ENCODE measurements at places on chromosomes 1 and 21.
A peak's percentile ranks its signal among the peaks of the same experiment; 100 is the strongest.

DNA sequence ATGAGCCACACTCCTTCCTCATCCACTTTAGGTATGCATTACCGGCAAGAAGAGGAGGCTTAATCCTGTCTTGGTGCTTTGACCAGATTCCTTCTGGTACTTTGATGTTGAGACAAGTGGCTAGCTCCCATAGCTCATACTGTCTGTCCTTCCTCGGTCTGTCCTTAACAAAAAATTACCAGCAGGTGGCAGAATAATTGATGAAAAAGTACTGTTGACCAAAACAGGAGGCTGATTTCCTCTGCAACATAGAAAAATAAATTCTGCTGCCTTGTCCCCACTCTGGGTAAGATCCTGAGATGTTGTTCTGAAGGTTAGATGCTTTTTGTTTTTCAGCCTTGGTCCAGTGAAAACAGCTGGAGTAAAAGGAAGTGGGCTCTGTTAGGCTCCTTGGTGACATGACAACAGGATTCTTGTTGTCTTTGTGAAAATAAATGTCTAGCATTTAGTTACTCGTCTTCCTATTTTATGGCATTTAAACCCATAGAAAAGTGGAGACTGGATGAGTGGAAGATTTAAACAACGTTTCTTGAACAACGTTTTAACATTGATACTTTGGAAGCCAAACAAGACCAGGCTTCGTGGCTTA is 11.2 kb upstream of the HJV start:
- peak; percentile 55 for DNase-seq

DNA sequence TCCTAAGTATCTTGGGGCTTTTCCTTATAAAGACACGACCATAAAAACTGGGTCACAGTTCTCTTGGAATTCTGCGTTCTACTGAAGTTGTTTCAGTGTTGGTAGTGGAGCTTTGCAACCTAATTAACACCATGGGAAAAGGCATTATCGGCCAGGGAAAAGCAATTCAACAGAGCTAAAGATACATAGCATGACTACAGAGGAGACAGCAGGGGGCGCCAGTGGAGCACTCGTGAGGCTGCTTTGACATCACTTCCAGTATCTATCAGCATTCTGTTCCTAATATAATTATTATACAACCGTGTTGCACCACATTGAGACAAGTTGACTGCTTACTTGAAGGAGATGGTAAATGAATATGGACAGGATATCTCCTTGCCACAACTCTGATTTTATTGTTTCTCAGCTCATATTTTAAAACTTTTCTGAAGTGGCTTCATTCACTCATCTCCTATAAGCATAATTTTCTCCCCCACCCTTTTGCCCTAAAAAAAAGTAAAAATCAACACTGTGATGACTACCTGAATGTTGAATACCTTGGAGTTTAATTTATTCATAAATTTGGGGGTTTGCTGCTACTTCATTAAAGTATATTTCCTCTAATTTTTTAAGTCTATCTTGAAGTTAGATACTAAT is 39.4 kb downstream of the ZP4 start:
- no peak for DNase-seq

DNA sequence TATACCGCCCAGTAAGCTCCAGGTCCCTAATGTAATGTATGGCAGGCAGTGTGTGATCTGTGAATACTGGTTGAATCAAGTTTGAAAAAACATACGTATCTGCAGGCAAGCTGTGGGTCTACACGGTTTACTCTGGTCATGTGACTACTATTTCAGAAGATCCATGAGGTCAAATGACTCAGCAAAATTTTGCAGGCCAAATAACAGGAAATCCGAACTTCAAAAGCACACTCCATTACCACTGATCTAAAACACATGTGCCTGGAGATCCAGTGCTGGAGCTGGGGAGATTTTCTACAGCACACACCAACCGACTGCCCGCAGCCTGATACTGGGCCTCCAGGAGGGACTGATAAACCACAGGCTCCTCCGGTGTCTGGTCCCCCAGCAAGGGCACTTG is 64.5 kb upstream of the SLC44A3 start:
- DNase-seq: peak; percentile 84

DNA sequence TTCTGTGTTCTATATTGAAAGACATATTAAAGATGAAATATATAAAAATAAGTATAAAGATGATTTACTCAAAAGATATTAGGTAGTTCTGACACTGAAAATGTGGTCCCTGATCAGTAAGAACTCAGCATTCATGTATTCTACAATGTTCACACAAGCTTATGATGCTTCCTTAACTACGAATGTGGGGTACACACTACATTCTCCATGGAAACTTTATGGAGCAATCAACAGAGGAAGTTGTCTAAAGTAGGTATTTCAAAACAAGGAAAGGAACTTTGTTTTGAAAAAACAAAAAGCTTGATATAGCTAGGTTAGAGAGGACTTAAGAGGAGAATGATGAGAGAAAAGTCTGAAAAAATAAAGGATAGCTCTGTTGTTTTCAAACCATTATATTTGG is 119.7 kb upstream of the RGS18 start:
- no peak for DNase-seq

DNA sequence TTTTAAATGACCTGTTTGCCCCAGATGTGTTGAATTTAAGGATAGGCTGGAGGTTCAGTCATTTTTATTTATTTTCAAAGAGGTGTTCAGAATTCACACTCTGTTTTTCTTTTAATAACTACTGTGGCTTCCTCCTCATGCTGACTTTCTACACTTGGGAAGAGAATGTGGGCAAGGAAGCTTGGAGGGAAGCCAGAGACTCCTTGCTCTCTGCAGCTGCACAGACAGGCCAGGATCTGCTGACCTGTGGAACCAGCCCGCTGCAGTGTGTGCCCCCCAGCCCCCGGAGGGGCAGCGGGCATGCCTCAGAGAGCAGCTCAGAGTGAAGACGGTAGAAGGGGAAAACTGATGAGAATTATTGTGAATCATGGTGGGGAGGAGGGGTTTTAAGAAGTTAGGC is 16.9 kb downstream of the MGST3 start:
- no peak for DNase-seq

GRCh38 chr1:232982238-232982944 is 32.0 kb downstream of the NTPCR start:
- no peak for DNase-seq

DNA sequence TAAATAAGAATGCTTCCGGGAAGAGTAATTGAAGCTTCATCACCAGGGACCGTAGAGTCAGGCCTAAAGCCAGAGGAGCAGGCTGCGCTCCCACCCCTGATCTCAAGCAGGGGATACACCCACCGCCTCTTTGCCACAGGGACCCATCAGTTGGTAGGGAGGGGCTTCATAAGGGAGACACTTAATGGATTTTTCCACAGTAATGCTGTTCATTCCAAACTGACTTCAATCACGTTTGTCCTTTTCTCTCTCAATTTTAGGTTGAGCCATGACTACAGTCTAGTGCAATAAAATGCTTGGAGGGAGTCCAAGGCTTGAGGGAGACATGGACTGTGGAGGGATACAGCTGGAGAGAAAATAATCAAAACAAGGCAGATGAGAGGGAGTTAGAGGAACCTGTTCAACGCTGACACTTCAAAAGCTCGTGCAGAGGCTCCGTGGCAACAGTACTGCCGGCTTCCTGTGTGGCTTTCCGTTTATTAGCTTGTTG is 111.5 kb downstream of the SEC16B start:
- DNase-seq: peak; percentile 56

DNA sequence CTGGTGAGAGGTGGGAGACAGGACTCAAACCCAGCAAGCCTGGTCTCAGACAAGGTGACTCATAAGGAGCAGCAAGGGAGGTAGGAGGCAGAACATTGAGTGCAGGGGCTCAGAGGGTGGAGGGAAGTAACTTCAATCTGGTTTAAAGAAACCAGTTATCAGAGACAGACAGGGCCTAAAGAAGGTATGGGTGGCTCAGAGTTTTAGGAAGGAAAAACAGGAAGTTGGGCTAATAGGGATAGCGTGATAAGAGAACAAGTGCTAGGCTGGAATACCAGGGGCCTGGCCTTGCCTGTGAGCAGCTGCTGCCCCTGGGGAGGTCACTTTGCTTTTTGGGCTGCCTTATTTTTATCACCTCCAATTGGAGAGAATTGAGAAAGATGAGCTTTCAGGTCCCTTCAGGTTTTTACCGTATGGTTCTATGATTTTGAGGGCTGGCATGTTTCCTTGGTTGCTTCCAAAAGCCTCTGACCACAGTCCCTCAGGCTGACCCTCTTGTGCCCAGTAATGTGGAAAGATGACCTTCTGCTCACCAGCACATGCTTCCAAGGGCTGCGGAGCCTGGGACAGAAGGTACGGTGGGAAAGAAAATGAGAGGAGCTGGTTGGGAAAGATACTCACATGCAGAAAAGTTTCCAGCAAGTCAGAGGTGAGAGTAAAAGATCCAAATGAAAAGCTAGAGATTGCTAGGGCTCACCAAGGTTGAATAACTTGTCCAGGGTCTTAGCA is 77.0 kb downstream of the DDR2 start:
- no peak for DNase-seq

- DNase-seq: no peak
These were observed 38.2 kb downstream of the PKNOX1 start for GRCh38 chr21:43012596-43012995.

- no peak for DNase-seq
These were observed 20.5 kb downstream of the IQGAP3 start for GRCh38 chr1:156551869-156552268.

- no peak for DNase-seq
These were observed 2.2 kb downstream of the PHC2 start for GRCh38 chr1:33428661-33429060.

GRCh38 chr1:80657044-80657643 is 1143.6 kb upstream of the ADGRL2 start:
- no peak for DNase-seq

GRCh38 chr1:175673371-175674150 is 69.8 kb downstream of the TNR start:
- DNase-seq: no peak

GRCh38 chr1:178532392-178532791 is 19.5 kb downstream of the TEX35 start:
- DNase-seq: peak; percentile 90

GRCh38 chr1:25926731-25927496 is 20.7 kb upstream of the STMN1 start:
- DNase-seq: no peak

GRCh38 chr1:22763487-22764200 is 53.0 kb downstream of the EPHB2 start:
- DNase-seq: no peak

- DNase-seq: no peak
These were observed 32.4 kb downstream of the KANK4 start for GRCh38 chr1:62286786-62287224.

- no peak for DNase-seq
These were observed 534 bp upstream of the WRAP73 start for GRCh38 chr1:3650248-3651025.

DNA sequence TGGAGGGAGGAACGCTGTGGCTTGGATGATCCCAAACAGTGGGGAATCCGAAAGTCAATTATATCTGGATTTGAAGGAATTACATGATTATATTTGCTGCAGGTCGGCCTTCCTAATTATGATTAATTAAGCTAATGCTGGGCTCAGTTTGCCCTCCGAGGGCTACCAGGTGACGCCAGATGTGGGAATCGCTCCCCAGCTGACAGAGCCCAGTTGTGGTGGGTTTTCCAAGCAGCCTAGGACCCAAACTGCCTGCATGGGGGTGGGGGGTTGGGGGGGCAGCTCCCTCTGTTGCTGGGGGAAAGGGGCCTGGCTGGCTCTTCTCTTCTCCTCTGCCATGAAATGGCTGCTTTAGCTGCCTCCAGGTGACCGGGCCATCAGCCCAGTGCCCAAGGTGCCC is 147.6 kb upstream of the C1orf174 start:
- DNase-seq: no peak

DNA sequence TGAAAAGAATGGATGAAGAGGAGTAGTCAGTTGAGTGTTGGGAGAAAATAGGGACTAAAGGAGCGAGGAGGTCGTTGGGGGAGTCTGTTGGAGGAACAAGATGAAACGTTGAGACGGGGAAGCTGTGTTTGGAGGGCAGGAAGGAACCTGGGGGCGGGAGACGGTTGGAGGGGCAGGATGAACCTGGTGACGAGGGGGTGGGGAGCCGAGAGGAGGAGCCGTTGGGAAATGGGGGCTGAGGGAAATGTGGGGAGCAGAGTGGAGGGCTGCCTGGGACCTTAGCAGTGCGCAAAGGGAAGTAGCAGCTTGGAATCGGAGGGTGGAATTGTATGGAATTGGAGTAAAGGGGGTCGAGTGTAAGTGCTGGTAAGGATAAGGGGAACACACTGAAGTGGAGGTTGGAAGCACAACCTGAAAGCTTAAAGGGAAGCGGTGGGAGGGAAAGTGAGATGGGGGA is 630 bp downstream of the MTF2 start:
- DNase-seq: peak; percentile 25

DNA sequence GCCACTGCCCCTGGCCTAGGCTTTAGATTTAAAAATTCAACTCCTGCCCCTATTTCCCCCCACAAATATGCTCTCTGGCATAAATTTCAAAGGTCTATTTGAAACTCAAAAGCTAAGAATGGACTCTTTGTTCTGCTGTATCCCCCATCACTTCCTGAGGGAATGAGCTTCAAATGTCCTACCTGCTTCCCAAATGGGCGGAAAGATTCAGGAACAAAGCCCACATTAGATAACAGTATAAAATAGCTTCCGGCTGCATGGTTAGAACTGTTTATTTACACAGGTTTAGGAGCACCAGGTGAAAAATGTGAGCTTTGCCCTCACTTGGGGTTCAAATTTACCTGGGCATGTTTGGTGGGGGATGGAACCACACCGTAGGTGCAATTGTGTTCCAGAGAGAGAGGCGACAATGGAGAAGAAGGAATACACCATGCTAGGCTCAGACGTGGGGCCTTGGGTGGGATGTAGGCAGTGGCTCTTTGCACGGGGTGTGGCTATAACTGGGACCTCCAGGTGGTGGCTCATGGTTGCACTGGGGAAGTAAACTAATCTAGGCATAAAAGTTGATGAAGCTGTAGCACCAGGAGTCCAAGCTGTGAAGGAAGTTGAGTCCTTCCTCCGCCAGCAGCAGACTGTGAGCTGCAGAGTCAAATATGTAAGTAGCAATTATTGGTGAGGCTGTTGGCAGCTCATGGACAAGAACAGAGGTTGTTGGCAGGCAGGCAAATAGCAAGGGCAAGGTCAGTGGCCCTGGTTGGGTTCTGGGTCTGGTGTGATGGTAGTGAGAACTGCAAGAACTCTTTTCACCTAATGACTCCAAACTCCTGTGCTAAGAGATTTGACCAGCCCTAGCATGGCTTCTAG is 41.5 kb upstream of the SRSF10 start:
- DNase-seq: no peak

DNA sequence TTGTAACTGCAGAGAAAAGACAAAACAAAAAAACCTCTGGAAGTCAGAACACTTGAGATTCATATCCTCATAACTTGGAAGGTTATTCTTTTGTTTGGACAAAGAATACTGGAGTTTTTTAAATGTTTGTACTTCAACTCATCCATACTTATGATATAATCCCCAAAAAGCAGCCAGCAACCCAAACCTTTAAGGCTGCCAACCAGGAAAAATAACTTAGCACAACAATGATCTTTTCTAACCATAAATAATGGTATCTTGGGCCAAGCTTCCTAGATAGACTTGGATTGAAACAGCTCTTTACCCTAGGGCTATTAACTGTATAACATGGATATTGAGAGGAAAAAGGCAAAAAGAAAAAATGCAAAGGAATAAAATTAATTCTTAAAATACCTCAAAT is 335.1 kb downstream of the LTN1 start:
- no peak for DNase-seq

- no peak for DNase-seq
These were observed 848.8 kb downstream of the BRINP3 start for GRCh38 chr1:189628857-189629256.
